Stimulated activated CD8-positive, alpha-beta memory T cell treated with anti-CD3 and anti-CD28 coated beads, Interleukin-15, amount 100 ng/mL, for 1 hour (primary cell): ENCODE measurements at places on chromosomes 16 and 17.

- no peak for DNase-seq
Measured at GRCh38 chr17:82864713-82865248, 25.0 kb upstream of the ZNF750 start.

DNA sequence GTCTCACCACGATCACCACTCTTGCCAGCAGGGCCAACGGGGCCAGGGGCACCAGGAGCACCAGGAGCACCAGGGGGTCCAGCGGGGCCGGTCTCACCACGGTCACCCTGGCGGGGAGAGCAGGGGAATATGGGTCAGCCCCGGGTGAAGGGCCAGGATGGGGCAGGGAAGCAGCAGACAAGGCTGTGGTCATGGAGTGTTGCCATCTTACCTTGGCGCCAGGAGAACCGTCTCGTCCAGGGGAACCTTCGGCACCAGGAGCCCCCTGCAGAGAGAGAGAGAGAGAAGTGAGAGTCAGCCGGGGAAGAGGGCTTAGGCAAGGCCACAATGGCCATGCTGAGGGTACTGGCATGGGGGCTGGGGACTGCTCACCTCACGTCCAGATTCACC, 12.9 kb downstream of the COL1A1 start:
- no peak for DNase-seq

GRCh38 chr17:47229535-47230443, 20.6 kb downstream of the MYL4 start:
- peak; percentile 44 for DNase-seq

- no peak for DNase-seq
Measured at GRCh38 chr16:75062135-75062975, 54.2 kb downstream of the LDHD start.

GRCh38 chr16:58094791-58095574, 34.2 kb downstream of the CFAP20 start:
- no peak for DNase-seq

DNA sequence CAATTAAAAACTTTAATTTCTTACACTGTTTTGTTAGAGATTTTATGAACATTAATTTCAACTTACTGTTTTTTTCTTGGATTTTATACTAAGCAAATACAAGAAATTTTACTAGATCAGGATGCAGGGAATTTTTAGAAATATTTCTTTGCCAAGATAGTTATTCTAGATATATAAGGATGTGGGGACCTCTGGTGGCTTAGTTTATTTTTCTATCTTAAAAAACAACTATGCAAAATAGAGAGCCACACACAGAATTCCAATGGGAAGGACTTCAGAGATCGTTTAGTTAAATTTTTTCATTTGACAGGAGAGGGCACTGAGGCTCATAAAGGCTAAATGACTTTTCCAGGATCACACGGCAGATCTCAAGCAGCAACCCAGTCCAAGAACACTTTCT, 23.0 kb upstream of the CAPNS2 start:
- DNase-seq, result no peak

GRCh38 chr16:87446479-87446878, 46.3 kb downstream of the ZCCHC14 start:
- DNase-seq, result no peak

DNA sequence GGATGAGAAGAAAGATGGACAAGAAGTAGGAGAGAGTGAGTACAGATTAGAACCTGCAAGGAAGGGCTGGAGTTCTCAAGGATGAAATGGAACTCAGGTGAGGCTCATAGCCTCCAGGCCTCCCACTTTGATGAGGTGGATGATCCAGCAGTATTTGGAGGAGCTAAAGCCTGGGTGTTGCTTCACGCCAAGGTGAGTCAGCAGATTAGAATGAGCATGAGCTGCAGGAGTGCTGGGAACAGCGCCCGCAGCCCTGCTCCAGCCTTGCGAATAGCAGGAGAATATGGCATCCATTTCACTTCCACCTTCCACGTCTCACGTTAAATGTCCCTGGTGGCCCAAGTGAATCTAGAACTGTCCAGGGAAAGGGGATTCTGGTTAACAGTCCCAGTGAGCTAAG, 94.4 kb upstream of the CPHXL start:
- DNase-seq, result no peak

DNA sequence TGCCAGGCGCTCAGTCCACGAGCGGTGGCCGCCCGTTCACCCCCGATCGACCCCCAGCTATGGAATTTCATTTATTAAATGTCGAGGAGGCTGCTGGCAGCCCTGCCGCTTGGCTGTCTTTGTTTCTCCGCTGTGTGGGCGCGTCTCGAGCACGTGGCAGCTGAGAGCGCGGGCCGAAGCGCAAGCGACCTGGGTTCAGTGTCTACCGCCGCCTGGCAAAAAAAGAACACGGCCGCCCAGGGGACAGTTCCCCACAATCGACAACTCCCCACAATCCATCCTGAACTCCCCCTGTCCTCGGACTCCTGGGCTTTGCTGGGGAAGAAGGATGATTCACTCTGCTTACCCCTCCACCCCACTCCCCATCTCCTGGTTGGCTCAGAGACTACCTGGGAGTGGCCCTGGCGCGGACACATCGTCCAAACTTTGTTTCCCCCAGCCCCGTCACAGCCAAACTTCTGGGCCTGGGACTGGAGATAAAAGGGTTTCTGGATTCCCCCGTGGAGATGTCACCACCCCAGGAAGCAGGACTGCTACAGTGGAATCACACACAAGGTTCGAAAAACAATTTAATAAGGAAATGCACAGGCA, 1.7 kb upstream of the ANKRD13B start:
- no peak for DNase-seq

DNA sequence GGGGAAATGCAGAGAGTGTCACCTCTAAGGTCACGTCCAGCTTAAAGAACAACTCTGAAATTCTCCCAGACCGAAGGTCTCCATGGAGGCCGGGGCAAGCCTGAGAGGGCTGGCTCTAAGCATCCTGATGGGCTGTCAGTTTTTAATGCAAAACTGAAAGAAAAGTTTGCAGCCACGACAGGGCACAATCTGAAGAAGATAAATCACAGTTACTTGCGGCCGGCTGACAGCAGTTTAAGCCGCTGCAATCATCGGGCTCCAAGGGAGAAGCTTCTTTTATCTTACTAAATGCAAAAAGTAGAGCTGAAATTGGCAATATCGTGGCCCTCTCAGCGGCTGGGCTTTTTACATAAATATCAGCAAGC, 168.8 kb downstream of the CYLD start:
- DNase-seq, result no peak

GRCh38 chr17:82703036-82703745, 4.7 kb upstream of the RAB40B start:
- DNase-seq, result no peak

- DNase-seq, result no peak
Measured at GRCh38 chr16:674968-675883, at the start of gene RHBDL1. RHBDL1 (plus strand) TSS chr16:675671; CDS start chr16:675791, 120 bp downstream.

GRCh38 chr16:20726661-20727060, 15.0 kb downstream of the THUMPD1 start:
- DNase-seq, result no peak

DNA sequence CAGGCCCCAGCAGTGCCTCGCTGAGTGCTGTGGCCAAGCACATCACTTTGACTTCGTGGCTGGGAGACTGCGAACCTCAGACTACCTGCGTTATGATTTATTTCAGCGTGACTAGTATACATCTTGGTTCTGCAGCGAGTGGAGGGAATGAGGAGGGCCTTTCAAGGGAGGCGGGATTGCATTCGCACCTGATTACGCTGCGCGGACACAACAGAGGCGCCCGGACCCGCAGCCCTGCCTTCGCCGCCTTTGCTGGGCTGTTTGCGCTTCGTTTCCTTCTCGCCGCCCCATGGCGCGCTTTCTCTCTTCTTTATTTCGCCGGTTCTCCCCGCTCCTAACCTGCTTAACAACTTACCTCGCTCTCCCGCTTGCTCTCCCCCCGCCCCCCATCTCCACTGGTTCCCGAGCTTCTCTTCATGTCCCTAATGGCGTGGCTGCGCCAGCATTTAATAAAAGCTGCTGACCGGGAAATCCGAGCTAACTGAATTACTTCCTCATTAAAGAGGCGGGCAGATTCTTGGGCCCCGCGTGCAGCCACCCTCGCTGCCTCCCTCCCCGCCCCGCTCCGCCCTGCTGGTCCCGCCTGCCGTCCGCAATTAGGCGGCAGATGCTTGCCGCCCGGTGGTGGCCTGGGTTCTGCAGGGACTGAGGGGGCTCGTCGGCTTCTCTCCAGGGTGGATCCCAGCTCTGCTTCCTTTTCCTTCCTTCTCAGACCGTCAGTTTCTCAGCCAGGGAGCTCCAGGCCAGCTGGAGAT, 257.6 kb upstream of the SDK2 start:
- DNase-seq, result no peak

DNA sequence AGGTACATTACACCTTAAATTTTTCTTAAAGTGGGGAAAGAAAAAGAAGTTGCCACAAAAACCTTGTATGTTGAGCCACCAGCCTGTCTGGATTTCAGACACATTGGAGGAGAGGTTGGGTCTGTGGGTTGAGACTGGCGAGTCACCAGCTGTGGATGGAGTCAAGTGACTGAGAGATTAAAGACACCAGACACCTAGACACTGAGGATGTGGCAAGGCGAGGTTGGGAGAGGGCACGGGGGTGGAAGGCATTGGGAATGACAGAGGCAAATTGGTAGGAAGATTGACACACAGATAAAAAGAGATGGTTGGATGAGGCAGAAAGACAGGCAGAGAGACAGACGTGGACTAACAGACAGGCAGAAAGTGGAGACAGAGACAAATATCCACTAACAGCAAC, 49.6 kb downstream of the KCNJ12 start:
- DNase-seq, result no peak

DNA sequence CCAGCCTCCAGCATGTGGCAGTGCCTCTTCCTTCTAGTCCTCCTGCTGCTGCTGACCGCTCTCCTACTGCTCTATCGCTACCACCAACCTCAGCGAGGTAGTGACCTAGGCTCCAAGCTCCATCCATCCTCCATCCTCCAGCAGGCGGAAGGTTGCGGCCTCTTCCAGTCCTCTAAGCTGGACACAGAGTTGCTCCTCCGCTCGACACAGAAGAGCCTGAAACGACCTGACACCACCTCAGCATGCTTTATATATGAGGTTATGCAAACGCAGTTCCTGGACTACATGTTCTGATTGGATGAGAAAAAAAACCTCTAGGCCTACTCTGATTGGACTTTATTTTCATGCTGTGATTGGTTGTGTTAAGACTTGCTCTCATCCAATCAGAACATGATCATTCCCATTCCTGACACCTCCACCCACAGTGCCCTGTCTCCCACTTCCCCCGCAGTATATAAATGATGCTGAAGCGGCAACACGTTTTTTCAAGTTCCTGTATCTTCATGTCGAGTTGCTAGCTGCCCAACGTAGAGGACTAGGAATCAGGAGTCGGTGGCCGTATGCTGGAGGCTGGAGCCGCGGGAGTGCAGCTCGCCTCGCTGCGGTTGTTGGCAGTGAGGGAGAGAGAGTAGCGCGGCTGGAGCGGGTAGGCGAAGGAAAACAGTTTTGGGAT, 398.1 kb downstream of the KCNJ18 start:
- DNase-seq, result no peak

- no peak for DNase-seq
Measured at GRCh38 chr17:28871056-28871579, 16.3 kb downstream of the ERAL1 start.

DNA sequence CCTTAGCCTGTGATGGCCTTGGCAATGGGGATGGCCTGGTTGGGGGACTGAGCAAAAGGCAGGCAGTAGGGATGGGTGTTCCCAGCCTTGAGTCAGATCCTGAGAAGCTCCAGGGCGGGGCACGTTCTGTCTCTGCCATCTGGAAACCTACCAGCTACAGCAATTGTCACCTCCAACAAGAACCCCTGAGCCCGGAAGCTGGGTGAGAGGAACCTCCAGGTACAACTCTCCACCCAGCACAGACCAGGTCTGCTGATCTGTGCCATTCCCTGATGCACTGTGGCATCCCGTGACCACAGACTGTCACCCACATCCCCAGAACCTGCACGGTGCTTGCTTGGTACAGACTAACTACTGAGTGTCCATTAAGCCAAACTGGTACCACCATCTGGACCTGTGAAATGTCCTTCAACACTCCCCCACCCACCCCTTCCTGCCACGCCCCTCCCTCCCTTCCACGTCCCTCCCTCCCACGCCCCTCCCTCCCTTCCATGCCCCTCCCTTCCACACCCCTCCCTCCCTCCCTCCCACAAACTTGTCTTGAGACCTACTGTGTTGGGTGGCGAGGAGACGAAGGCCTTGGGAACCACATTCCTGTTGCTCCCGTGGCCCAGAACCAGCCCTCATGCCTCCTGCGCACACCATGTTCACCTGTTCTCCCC, 16.6 kb downstream of the MYO15B start:
- DNase-seq, result no peak

GRCh38 chr16:79519448-79519847, 81.1 kb downstream of the MAF start:
- no peak for DNase-seq

- DNase-seq, result no peak
Measured at GRCh38 chr17:77721846-77722160, 236.7 kb upstream of the TNRC6C start.

DNA sequence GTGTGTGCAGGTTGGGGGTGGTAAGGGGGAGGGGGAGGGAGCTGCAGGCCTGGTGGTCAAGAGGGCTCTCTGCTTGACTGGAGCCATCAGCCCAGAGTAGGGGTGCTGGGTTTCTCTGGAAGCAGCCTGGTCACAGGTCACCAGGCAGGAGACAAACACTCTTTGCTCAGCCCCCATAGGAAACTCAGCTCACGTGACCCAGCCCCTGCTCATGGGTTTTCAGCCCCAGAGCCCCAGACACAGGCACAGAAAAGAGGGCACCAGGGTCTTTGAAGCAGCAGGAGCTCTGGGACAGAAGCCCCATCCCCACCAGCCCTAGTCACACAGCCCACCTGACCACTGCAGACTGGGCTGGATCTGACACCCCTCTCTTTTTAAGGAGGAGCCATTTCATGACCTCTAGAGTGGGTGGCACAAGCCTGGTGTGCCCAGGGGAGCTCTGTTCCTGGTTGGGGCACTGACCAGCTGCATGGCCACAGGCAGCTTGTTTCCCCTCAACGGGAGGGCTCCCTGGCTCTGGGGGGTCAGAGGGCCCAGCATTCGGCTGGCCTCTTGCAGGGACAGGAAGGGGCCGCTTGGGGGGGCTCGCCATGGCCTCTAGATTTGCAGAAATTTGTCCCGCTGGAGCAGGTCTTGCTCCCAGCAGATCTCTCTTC, 13.8 kb upstream of the CD79B start:
- DNase-seq, result no peak

- no peak for DNase-seq
Measured at GRCh38 chr16:20969386-20969785, 68.8 kb downstream of the LYRM1 start.

- DNase-seq, result peak; percentile 76
Measured at GRCh38 chr17:43760254-43760852, 1.8 kb upstream of the SOST start.

DNA sequence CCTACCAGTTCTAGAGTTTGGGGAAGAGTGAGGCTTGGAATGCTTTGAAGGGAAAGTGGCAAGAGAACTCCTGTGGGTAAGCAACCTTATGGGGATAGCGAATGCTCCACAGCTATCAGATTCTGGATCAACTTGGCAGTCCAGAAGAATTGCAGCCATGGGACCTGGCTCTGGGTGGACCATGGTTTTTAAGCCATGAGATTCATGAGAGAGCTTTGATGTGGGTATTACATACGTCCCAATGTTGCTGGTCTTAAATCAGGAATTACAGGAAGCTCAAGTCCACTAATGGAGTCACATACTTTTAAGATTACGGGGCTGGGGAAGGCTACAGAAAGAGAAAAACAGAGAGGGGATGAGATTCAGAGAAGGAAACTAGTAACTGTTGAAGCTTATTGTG, 142.5 kb upstream of the ELAC2 start:
- no peak for DNase-seq

- no peak for DNase-seq
Measured at GRCh38 chr17:68670967-68671693, 70.0 kb upstream of the FAM20A start.
